ENCODE measurements at places on chromosomes 5 and 9. TPM values are rescaled to one million over a fixed set of nuclear protein-coding genes. Genes with fewer than 3 reads are reported as not detected.

Gene COX7C
- polyA plus RNA-seq: 887 TPM

Gene CD14
- 18.3 TPM for polyA plus RNA-seq

Gene TAF1L
- polyA plus RNA-seq: 0.03 TPM

Gene LHX6
- polyA plus RNA-seq: 5.1 TPM

DNA sequence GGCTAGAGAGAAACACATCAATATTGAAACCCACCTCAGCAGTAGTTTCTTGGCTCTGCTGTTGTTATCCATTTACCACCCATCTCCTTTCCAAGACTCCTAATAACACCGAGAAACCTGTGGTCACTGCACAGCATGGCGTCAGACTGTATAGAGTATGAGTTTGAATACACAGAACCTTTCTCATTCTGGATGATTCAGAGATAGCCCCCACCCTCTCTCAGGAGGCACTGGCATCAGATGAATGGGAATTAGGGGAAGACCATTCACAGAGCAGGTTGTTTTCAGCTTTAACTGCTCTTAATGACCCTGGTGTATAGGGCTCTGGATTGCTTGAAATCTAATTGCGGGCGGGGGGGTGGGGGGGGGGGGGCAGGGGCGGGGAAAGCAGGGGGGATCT, 86.7 kb downstream of the GPR21 start:
- DNase-seq: no peak

GRCh38 chr5:159130871-159131270, 31.2 kb upstream of the EBF1 start:
- DNase-seq: no peak

GRCh38 chr9:136541709-136542108, 4.1 kb downstream of the NOTCH1 start:
- DNase-seq: no peak

- DNase-seq: no peak
These were observed 761 bp downstream of the IL17B start for GRCh38 chr5:149378241-149378820.

- DNase-seq: no peak
These were observed 332.3 kb downstream of the NPR3 start for GRCh38 chr5:33043343-33043997.
